ENCODE measurements at places on chromosomes 4 and X. TPM values are rescaled to one million over a fixed set of nuclear protein-coding genes. Genes with fewer than 3 reads are reported as not detected.
A peak's percentile ranks its signal among the peaks of the same experiment; 100 is the strongest.

DNA sequence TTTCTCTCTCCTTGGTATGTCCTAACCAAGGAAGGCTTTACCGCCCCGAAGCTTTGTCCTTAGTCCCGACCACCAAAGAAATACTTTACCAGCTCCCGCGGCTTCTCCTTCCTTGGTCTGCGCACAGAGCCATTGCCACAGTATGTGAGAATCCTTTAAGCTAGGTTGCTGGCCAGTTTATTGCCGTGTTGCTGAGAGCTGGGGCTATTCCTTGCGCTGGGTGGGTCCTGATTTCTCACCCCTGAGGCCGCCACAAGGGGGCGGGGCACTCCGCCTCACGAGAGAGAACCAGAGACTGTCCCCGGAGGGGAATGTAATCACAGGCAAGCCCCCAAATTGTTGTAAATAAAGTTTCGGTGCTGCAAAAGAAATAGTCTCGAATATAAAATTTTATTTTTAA lies 331.0 kb upstream of the PCDH10 start:
- peak; percentile 47 for DNase-seq

DNA sequence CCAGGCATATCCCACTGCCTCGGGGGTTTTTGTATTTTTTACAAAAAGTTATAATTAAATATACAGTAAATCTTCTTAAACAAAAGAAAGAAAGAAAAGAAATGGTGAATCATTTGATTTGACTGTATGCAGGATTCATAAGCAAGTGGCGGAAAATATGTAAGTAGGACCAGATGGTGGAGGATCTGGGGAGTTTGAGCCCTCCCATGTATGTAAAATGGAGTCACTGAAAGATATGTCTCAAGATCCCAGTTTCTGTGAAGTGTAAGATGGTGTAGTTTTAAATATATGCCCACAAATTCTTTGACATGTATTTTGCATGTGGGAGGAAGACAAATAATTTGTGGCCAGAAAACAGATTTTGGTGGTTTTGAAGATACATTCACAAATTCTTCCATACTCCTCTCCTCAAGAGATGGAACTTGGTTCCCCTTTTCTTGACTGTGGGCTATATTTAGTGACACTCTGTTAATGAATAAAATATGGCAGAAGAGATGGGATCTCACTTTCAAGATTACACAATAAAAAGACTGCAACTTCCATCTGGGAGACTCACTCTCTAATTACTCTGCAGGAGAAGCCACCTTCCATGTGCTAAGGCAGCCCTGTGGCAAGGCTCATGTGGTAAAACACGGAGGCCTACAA lies 133.6 kb upstream of the S100G start:
- no peak for DNase-seq

- DNase-seq: no peak
Observed at GRCh38 chrX:11864171-11864570, 106.1 kb downstream of the MSL3 start.

- DNase-seq: no peak
Observed at GRCh38 chrX:119970574-119970973, 27.0 kb upstream of the NKAP start.

DNA sequence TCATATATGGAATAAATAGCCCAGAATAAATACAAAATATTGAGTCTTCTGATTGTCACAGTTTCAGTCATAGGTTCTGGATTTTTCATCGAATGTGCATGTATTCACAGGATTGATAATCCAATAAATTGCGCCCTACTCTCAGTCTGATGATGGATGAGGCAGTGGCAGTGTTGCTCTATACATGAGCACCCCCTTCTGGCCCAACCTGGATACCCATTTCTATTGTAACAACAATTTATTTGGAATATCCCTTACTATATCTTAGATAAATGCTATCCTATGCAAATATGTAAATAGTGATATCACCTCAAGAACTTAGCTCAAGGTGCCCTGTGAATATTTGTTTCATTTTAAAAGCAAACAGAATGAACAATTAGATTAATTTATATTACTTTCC lies 733.7 kb upstream of the PABPC4L start:
- DNase-seq: peak; percentile 65

GRCh38 chr4:131632877-131633276 lies 1516.2 kb upstream of the PCDH10 start:
- no peak for DNase-seq

DNA sequence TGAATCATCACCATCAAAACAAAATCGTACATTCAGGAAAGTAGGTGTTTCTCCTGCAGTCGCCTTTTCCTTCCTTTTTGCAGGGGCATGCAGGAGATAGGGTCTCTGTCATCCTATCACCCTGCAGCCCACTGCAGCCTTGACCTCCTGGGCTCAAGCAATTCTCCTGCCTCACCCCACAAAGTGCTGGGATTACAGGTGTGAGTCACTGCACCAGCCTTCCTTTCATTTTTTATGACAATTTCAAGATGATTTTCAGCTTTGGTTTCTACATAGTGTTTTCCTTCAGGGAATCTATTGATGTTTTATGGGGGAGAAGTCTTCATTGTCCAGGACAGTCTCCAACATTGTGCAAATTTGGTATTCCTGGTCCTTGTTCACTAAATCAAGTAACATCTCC lies 71.7 kb downstream of the USP38 start:
- no peak for DNase-seq

DNA sequence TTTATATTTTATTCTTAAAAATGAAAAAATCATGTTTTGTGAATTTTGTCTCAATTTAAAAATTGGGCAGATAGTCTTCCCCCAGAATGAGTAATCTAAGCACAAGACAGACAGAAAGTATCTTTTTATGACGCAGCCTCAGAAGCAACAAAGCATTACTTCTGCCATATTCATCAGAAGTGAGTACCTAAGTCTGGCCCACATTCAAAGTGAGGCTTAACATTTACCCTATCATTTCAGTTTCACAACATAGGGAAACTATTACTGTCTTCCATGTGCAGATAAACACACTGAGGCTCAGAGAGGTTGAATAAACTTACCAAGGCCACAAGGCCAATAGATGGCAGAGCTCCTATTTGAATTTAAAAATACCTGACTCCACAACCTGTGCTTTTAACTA lies 4.4 kb upstream of the PRDX4 start:
- no peak for DNase-seq

- DNase-seq: no peak
Observed at GRCh38 chr4:140057701-140058100, 96.3 kb downstream of the MAML3 start.

The MAGED4B gene
- not detected for total RNA-seq

The CXCL9 gene
- not detected for total RNA-seq

The TMPRSS11A gene
- not detected for total RNA-seq

The CSAG1 gene
- not detected for total RNA-seq

The LETM1 gene
- total RNA-seq: 75.1 TPM
